ENCODE measurements at places on chromosomes 2 and 18.

DNA sequence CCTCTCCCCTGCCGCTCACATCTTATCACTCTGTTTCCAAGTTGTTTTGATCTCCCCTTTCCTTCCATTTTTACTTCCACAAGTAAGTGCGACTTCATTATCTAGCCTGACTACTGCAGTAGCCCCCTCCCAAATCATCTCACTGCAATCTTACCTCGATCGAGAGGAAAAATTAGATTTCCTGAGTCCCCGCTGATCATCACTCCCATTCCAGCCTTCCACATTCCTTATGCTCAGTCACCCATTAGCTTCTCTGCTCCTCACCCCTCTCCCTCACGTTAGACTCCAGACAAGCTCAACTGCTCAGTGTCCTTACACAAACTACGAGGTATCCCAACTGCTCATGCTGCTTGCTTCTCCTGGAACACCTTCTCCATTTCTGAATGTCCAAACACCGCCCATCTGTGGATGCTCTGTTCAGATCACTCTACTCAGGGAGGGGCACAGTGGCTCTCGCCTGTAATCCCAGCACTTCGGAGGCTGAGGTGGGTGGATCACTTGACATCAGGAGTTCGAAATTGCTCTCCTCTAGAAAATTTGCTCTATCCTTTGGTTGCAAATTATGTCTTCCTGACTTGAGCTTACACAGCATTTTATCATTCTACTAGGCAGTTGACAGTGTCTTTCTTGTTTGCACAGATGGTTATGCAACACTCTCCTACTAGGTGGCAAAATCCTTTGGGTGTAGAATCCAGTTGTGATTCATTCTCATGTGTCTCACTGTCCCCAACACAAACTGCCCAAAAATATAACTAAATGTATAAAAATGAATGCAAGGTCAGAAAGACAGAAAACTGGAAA lies 96.5 kb downstream of the INO80D start:
- DNase-seq = no peak

DNA sequence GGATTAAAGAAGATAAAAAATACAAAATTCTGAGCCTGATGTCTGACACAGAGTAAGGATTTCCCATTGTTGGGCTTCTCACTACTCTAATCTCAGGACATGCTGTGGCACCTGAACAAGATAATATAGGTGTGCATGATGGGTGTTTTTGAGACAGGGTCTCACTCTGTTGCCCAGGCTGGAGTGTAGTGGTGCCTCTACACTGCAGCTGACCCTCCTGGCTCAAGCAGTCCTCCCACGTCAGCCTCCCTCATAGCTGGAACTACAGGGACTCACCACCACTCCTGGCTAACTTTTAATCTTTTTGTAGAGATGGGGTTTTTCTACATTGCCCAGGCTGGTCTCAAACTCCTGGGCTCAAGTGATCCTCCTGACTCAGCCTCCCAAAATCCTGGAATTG lies 32.9 kb downstream of the SOX11 start:
- no peak for DNase-seq

GRCh38 chr18:57062844-57063243 lies 84.0 kb upstream of the BOD1L2 start:
- DNase-seq = no peak

DNA sequence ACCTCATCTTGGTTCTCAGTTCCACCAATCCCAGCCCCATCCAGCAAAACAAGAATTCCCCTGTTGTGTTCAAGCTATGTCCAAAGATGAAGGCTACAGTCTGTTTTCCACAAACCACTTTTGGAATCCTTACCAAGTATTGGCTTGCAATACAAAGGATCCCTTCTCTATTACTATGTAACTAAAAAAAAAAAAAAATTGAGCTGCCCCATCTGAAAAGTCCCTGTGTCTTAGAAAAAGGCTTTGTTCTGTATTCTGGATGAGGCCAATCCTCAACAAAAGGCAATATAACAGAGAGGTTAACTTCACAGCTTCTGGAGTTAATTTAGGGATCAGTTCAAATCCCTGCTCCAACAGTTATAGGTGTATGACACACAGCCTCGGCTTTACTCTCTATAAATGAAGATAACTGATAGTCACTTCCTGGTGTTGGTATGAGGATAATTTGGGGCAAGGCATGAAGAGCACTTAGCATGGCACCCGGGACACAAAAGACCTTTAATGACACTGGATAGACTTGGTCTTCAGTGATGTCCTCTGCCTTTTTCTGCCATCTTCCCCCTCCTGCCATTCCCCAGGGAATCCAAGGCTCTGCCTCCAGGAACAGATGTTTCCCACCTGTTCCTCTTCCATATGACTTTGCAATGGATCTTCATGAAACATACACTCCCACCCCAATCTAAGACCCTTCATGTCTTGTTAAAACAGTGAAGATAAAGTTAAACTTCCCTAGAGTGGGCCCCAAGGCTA lies 61.2 kb upstream of the ATL2 start:
- DNase-seq = no peak

DNA sequence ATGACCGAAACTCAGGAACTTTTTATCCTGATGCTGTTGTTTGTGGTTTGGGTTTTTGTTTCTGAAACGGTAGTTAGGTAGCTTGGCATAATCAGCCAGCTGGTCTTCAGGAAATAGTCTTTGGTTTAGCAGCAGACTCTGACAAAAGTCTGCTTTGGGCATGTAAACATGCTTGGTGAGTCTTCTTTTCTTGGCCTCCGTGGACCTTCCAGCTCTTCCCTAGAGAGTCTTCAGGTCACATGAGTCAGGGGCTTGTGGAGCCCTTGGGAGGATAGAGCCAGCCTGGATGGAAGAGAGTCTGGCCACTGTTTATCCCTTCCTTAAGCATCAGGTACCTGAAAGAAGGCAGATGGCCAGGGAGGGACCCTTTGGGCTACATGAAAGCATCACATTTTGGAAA lies 154.5 kb downstream of the MGAT5 start:
- no peak for DNase-seq

- no peak for DNase-seq
These were observed 334.8 kb downstream of the DYSF start for GRCh38 chr2:71788186-71788525.

- DNase-seq = no peak
These were observed at the start of gene ACMSD for GRCh38 chr2:134838143-134838620. Gene ACMSD (plus strand): TSS chr2:134838616. CDS start chr2:134838683, 67 bp downstream.

DNA sequence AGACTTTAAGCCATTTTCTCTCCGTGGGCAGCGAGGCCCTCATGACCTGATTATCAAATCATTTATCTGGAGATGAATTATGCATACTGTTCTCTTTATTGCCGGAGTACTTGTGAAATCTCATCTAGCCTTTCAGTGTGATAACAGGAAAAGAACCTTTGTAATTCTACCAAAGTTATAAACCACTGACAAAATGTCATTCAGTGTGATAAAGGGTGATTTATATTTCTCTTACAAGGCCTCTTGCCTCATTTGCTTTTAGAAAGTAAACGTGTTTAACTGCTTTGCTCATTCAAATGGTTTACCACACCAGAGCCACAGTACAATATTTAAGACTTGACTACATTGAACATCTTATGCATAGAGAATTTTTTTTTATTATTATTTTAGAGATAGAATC lies 13.8 kb downstream of the MTCL1 start:
- DNase-seq = no peak

DNA sequence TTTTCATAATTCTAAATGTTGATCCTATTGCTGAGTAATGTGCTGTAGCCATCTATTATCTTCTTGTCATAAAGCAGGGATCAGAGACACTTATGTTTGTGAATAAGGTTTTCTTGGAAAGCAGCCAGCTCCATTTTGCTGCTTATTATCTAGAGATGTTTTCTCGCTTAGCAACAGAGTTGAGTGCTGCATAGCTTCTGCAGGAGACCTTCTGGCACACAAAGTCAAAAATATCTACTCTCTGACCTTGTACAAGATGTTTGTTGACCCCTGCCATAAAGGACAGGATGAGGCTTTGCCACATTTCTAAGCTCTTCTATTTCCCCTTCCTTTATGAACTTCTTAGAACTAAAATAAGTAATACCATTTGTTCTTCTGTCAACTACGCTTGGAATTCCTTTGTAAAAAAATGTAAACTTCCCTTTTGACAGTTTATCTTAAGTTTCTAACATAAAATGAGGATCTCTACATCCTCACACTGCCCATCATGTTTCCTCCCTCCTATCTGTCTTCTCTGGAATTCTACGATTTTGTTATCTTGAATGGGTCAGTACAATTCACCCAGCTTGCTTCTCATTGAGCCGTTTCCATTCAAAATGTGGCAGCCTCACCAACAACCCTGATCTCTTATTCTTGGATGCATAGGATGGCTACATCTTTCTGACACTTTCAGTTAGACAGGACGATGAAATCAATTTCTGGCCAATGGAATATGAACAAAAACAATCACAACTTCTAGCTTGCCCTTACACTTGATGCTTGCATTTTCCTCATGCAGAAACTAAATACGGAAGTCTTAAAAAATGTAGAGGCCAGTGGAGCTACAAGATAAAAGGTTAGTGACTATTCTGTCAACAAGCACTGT lies 1377.0 kb downstream of the SUCLG1 start:
- DNase-seq = no peak

GRCh38 chr2:15700599-15701340 lies 109.1 kb downstream of the DDX1 start:
- DNase-seq = no peak

- no peak for DNase-seq
These were observed 138.7 kb downstream of the TTC32 start for GRCh38 chr2:19762959-19763605.

DNA sequence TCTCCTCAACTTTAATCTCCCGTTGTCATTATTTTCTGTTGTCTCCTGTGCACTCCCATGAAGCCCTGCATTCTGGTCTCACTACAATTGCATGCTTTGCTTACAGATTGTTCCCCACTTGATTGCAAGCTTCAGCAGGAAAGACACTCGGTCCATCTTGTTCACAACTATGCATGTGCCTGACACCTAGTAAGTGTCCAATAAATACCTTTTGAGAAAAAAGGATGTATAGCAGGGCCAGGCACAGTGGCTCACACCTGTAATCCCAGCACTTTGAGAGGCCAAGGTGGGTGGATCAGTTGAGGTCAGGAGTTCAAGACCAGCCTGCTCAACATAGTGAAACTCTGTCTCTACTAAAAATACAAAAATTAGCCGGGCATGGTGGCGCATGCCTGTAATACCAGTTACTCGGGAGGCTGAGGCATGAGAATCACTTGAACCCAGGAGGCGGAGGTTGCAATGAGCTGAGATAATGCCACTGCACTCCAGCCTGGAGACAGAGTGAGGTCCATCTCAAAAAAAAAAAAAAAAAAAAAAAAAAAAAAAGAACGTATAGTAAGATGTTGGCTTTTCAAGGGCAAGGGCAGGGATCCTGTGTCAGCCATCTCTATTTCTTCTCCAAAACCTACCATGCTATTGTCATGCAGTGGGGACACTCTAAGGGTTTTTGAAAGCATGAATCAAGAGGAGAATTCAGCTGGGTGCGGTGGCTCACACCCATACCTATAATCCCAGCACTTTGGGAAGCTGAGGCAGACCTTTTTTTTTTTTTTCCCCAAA lies 338.3 kb downstream of the MYCN start:
- no peak for DNase-seq

- DNase-seq = no peak
These were observed 742.0 kb upstream of the FANCL start for GRCh38 chr2:58983111-58983510.

DNA sequence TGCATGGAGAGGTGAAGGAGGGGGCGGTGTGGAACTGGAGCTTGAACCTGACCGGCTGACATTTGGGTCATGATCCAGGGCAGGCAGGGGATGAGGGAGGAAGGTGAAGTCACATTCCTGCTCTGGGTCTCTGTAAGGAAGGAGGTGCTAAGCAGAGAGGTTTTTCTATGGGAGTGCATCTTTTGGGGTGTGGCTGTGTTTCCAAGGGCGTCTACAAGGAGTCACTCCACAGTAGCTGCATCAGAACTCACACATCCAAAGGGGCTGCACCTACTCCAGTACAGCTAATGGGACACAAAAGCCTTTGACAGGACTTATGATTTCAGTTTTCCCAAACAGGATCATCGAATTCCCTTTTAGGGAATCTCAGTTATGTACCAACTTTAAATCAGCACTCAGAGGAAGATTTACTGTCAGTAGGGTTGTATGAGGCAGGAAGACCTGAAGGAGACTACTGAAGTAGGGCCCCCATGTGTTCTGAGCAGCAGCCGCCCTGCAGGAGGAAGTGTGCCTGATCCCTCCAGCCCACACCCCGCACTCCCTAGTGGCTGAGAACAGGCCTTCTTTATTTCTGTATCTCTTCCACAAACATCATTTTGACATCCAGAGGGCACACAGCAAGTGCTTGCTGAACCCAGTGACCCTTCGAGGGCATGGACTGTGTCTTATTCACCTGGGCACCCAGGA lies 137.2 kb downstream of the CELF4 start:
- DNase-seq = no peak

DNA sequence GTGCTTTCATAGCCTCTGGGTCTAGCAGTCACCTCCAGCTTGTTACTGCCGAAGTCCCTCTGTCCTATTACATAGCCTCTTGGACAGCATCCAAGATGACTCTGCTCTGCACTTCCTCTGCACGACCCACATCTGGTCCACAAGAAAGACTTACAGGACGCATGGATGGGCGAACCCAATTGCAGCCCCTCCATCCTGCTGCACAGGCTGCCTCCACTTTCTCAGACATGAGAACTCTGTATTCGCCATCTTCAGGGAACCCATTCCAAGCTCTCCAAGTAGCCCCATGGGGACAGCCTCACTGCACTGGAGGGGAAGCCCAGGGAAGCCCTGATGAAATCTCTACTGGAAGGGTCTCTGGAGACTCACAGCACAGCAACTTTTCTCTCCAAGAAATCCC lies 172.1 kb downstream of the GFPT1 start:
- no peak for DNase-seq

GRCh38 chr18:7568426-7568825 lies 1.3 kb downstream of the PTPRM start:
- DNase-seq = peak; percentile 46

- DNase-seq = no peak
These were observed 48.2 kb downstream of the CRIM1 start for GRCh38 chr2:36403675-36404230.

DNA sequence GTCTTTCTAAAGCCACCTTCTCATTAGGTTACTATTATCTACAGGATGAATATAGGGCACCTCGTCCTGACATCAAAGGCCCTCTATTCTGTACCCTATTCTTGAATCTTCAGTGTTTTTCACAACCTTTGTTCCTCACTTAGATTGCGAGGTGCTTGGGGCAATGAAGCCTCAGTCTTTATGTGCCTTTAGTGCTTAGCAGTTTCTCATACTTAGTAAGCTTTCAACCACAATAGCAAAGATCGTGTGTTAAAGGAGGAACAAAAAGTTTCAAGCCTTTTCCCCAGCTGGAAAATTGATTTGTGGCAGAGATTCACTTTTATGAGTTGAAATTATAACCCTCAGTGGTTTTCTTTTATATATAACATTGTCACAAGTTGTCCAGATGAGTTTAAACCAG lies 226.9 kb downstream of the MYO3B start:
- DNase-seq = no peak

GRCh38 chr2:176466918-176467452 lies 197.7 kb downstream of the MTX2 start:
- no peak for DNase-seq

All from right cardiac atrium (tissue), 5 donors.